ENCODE measurements at places on chromosomes 13 and 19.

- no peak for DNase-seq
These were observed 39.1 kb upstream of the IL17D start for GRCh38 chr13:20664351-20664750.

GRCh38 chr13:26325876-26326275 is 71.9 kb downstream of the CDK8 start:
- no peak for DNase-seq

GRCh38 chr19:48367855-48368254 is 3.7 kb downstream of the SYNGR4 start:
- no peak for DNase-seq

DNA sequence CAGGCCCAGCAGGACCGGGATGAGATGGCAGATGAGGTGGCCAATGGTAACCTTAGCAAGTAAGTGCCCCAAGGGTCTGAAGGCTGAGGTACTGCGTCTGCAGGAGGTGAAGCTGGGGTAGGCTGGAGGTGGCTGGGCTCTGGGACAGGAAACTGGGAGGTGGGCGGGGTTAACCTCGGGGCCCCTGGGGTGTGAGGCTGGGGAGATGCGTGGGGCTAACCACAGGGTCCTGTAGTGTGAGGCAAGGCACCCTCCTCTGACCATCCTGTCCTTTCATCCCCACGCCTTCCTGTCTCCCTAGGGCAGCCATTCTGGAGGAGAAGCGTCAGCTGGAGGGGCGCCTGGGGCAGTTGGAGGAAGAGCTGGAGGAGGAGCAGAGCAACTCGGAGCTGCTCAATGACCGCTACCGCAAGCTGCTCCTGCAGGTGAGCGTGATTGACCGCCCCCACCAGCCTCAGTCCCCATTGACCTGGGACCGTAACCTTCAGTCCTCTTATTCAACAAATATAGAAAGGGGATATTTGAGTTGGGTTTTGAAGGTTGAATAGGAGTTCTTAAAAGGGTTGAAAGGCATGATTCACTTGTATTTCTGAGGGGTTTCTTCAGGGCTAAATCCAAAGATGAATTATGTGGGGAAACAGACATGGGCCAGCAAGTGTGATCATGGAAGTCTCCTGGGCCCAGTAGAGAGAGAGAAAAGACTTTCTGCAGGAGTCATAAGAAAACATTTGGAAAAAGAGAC is 35.7 kb downstream of the KCNC3 start:
- no peak for DNase-seq

DNA sequence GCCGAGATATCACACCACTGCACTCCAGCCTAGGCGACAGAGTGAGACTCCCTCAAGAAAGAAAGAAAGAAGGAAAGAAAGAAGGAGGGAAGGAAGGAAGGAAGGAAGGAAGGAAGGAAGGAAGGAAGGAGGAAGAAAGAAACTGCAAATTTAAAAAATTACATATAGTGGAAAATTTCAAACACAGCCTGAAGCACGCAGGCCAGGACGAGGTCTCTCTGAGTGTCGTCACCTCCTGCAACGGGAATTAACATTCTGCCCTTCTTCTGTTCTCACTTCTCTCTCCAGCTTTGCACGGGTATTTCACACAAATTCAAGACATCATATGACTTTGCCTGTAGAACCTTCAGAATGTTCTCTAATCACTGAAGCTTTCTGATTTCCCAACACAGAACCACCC is 108.2 kb downstream of the GNG7 start:
- DNase-seq, result no peak

DNA sequence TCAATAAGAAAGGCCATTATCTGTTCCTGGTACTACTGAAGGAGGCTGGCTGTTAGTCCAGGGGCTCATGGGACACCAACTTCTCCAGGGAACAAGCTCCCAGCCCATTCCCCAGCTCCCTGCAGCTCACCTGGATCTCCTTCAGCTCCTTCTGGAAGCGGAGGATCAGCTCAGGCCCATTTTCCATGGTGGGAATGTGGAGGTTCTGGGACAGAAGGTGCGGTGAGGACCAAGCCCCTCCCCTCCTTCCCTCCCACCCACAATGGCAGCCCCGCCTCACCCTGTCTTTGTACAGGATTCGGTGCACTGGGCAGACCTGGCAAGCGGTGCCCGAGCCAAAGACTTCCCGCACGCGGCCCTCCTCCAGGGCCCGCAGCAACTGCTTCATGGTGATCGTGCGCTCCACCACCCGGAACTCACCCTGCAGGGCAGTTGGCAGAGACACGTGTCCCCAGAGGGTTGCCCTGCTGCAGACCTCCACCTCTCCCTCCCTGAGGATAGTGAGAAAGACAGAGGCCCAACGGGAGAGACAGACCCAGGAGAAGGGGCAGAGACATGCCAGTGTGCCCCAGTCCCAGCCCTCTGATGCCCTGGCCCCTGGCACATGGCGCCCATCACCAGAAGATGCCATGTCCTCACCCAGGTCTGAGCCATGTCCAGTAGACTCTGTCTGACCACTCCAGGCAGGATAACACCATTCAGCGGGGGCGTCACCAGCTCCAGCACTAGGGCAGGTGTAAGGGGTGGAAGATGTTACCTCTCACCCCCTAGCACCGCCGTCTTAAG is 14.3 kb downstream of the BCAT2 start:
- DNase-seq, result no peak

GRCh38 chr13:110262508-110263291 is 44.3 kb downstream of the COL4A1 start:
- no peak for DNase-seq

DNA sequence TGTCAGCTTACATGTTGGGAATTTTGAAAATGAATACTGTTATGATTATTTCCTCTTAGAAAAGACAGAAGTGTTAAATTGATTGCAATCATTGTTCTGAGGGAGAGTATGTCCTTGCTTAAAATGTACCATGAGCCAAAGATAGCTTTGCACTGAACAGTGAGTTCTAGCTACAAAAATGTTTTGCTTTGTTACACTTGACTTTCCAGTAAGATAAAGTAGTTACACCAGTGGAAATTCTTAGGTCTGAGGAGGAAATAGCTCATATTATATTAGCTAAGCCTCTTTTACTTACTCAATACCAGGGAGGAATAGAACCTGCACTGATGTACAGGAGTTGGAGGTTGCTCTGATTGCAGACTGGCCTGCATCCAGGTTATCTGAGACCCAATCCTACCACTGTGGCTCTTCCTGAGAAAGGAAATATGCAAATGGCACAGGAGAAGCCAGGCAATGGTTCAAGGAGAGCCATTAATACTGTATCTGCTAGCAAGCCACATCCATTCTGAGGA is 53.0 kb upstream of the FBXL3 start:
- DNase-seq, result no peak

DNA sequence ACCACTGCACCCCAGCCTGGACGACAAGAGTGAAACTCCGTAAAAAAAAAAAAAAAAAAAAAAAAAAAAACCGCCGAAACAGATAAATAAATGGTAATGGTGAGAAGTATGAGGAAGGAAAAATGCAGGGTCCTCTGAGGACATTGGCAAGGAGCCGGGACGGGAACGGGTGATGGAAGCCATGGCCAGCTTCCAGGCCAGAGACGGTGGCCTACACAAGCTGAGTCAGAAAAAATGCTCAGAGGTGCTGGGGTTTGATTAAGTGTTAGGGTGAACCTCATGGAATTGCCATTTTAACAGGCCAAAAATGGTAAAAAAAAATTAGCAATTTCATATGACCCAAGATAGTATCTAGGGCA is 866 bp upstream of the ZSWIM4 start:
- DNase-seq, result peak; percentile 56

GRCh38 chr13:26727633-26728032 is 33.0 kb downstream of the GPR12 start:
- DNase-seq, result no peak

DNA sequence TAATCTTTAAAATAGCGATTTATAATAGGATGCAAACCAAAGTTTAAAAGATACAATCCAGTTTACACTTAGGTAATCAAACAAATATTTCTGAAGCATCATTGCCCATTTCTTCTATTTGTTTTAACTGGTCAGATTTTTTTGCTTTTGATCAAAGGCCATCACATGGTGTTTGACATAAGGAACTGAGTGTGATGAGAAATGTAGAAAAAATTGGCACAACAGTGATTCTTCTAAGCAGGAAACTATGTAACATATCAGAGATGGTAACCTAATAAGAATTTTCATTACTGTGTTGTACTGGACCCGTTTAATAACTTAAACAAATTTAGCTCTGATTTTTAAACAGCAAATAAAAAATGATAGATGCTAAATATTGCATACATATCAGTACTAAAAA is 644.7 kb upstream of the KLF12 start:
- DNase-seq, result no peak

GRCh38 chr13:87497426-87497825 is 173.7 kb upstream of the SLITRK5 start:
- no peak for DNase-seq

GRCh38 chr13:31846961-31847752 is 107.8 kb downstream of the RXFP2 start:
- no peak for DNase-seq

DNA sequence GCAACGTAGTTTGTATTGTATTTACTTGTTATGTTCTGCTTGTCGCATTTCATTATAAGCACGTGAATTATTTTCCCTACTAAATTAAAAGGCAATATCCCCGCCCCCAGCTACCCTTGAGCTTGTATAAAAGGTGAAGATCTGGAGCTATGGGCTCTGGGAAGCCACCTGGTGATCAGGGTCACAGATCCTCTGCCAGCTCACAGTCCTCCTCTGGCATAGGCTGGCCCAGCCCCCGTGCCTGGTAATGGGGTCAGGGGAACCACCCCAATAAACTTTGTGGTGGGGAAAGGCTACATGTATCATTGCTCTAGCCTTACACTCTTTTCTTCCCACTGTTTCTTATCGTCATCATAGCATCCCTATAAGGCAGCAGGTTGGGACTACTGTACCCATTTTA is 190.2 kb upstream of the TSHZ3 start:
- no peak for DNase-seq

GRCh38 chr13:36862002-36862685 is 43.1 kb downstream of the RFXAP start:
- no peak for DNase-seq

DNA sequence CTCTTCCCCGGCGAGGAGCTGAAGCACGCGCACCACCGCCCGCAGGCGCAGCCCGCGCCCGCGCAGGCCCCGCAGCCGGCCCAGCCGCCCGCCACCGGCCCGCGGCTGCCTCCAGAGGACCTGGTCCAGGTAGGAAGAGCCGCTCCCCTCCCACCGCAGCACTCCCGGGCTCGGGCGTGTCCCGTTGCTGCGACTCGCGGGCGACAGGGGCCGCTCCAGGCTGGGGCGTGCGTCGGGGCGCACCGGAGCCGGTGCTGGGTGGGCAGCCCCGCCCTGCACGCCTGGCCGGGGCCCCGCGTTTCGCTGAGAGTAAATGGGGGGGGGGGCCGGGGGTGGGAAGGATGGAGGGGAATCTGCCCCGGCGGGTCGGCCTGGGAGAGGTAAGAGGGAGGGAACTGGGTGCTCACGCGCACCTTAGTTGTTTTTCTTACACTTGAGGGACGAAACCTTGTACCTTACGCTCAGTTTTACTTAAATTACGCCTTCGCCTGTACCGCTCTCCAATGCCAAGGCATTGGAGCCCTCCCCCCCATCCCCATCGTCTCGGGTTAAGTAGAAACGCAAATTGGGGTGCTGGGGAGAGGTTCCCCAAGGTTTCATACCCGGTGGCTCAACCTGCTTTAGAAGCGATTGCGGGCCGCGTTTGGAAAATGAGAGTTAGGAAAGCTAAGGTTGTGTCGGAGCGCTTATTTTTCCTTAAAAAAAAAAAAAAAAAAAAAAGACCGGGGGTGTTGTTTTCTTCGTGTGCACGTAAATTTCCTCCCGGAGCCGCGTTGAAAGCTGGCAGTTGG is 850 bp downstream of the KLF5 start:
- no peak for DNase-seq

- DNase-seq, result no peak
These were observed 26.6 kb downstream of the ZSWIM9 start for GRCh38 chr19:48196933-48197665.

GRCh38 chr13:26813321-26813979 is 52.9 kb upstream of the GPR12 start:
- DNase-seq, result no peak

- DNase-seq, result no peak
These were observed 27.1 kb upstream of the MTUS2 start for GRCh38 chr13:28792992-28793391.

Data from left renal cortex interstitium (tissue), 4 donors.